T-helper 9 cell (primary cell): ENCODE measurements at places on chromosomes 11 and 22.

DNA sequence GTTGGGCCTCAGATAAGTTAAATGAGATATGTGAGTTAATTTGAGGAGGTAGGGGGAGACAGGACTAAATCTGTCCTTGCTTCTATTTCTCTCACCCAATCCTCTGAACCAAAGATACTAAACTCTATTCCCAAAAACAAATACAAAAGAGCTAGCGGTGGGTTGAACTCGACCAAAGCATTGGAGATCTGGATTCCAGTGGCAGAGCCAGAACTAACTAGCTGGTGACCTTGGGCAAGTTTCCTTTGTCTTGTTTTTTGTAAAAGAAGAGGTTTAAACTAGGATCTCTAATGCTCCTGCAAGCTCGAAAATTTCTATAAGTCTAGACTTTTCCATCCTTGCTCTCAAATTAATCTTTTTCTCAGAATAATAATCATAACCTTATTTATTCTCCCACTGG lies 1.5 kb downstream of the ME3 start:
- DNase-seq: no peak

- DNase-seq: no peak
Observed at GRCh38 chr11:70072461-70072860, 5.7 kb upstream of the ANO1 start.

DNA sequence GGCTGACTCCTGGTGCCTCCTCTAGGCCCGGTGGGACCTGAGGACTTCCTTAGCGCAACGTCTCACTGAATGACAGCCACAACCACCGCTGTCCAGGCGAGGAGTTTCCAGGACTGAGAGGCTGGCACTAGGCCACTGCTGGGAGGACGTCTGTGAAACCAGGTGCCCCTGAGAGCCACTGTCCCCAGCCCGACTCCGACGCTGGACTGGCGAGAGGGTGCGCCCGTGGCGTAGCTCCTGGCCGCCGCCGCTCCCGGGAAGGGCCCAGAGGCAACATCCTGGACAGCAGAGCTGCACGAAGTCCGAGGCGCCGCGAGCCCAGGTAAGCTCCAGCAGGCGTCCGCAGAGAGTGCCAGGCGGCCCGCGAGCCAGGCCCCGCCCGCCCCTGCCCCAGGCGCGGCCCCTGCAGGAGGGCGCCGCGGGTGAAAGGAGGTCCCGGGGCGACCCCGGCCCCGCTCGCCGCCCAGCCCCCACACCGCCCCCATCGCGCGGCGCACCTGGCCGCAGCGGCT lies 525 bp downstream of the DGCR2 start:
- no peak for DNase-seq

DNA sequence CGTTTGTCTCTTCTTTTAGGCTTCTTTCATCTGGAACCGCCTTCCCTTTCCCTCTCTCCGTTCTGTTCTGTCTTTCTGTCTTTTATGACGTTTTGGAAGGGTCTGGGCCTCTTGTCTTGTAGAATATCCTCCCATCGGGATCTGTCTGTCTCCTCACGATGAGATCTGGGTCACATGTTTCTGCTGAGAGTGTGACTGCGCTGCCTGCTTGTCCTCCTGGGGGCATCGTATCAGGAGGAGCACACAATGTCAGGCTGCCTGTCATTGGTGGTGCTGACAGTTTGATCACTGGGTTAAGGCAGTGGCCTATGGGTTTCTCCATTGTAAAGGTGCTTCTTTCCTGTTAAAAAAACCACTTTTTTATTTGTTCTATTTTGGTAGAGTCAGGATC lies 60.4 kb upstream of the PARVG start:
- no peak for DNase-seq

- DNase-seq: no peak
Observed at GRCh38 chr11:115049796-115050195, 371.5 kb downstream of the NXPE2 start.

GRCh38 chr22:44202261-44202789 lies 21.6 kb downstream of the PARVG start:
- DNase-seq: no peak

DNA sequence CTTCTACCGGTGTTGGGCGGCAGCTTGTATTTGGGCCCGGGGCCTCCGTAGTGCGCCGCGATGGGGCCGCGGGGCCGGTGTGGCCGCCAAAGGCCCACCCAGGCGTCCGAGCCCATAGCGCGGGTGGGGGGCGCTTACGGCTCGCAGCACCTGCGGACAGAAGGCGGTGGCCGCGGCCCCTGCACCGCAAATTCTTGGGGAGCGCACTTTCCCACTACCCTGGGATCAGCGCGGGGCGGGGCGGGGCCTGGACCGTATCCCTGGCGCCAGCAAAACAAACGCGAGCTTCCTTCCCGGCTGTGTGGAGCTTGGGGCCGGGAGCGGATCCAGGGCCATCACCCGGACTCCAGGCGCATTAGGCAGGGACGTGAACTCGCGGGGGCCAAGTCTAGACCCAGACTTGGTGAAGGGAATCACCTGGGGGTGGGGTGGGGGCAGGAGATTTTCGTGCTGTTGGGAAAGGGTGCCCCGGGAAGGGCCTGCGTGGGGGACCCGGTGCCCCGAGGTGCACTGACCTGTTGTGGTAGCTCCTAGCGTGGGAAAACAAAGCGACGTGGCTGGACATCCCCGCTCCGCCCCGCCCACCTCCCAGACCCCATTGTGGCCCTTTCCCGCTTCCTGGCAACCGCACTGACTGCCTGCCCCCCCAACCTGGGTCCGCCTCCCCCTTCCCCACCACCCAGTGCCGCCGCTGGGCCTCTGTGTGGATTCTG lies 2.3 kb upstream of the TYMP start:
- DNase-seq: no peak

DNA sequence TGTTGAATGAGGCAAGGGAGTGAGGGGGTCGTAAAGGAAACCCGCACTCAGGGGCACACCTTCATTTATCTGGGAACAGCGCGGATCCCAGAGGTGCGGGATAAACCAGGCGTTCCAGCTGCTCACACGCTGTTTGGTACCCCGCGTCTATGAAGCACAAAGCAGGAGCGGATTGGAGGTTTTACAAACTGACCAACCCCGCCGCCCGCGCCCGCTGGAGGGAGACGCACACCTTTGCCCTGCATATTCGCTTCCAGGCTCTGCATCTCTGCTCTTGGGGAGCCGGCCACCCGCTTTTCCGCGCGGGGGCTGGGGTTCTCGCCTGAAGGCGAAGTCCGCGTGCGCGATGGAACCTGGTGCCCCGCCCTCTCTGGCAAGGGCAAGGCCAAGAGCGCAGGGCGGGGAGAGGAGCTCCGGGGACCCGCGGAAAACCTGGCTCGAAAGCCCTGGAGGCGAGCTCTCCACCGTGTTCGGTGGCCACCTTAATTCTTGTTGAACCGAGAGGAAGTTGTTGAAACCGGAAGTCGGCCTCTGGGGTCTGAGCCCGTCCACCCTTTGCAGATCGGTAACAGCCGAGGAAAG lies 6.8 kb upstream of the ALX4 start:
- no peak for DNase-seq

- no peak for DNase-seq
Observed at GRCh38 chr22:50218996-50219727, 18.4 kb downstream of the SELENOO start.

DNA sequence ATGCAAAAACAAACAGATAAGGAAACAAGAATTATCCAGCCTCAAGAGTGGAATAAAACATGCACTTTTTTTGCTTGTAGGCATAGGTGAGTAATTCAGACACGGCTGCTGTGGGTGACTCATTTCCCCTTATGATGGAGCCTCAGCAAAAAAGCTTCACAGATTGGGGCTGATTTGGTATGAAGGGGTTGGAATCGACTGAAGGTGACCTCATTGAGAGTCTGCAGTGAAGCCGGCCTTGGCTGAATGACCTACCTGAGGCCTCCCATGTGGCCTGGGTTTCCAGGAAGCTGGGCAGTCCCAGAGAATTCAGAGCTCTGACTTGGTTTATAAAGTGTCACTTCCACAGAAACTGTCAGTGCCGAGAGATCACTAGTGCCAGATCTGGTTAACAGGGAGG lies 34.2 kb upstream of the VPREB1 start:
- DNase-seq: no peak

- peak; percentile 46 for DNase-seq
Observed at GRCh38 chr22:38504731-38505540, 1.2 kb downstream of the DDX17 start.

DNA sequence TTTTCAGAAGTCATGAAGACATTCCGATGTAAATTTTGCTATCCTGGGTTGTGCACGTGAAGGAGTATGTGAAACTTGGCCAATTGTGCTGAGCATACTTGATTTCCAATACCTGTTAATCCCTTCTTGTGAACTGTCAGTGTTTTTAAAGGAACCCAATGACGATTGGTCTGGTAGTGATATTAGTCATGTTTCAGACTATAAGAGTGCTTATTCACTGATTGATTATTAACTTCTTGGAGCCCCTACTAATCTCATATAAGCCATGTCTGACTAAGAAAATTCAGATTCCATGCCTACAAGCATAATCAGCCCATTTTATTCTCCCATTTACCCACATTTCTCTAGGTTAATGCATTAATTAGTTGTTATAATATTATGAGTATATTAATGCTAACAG lies 330.8 kb upstream of the MTNR1B start:
- DNase-seq: no peak

GRCh38 chr11:115499241-115499799 lies 4.9 kb downstream of the CADM1 start:
- DNase-seq: no peak

- DNase-seq: no peak
Observed at GRCh38 chr11:77596626-77597025, 6.9 kb downstream of the AQP11 start.

DNA sequence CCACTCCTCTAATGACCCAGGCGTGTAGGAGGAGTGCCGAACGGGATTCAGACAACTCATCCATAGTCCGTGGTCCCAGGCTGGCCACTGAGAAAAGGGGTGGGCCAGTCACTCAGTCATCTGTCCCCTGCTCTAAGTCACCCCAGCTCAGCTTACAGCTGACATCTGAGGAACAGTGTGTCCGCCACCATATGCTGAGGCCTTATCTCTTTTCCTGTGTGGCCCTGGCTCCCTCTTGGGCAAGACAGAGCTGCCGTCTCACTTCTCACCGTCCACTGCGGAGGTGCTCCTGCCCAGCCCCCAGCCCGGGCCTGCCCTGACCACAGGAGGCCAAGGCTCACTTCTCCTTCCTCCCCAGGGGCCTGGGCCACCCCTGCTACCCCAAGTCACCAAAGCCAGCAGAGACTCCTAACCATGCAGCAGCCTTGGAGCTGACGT lies 6.8 kb downstream of the CCDC86 start:
- DNase-seq: no peak

DNA sequence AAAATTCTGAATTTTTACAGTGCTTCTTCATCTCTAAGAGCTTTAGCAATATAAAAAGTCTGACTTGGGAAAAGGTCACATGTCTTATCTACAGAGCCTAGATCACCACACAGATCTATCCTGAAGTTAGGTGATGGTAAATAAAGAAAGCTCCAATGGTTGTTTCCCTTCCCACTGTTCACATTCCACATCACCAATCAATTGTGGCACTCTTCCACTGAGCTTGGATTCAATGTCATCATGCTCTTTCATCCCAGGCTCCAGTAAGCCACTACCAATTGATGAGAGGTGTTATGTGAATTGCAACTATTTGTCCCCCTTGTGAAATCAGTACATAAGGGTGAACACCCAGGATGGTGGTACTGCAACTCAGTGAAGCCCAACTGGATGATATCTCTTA lies 47.8 kb downstream of the ALG9 start:
- DNase-seq: no peak

GRCh38 chr11:79371152-79371551 lies 69.7 kb downstream of the TENM4 start:
- DNase-seq: no peak

DNA sequence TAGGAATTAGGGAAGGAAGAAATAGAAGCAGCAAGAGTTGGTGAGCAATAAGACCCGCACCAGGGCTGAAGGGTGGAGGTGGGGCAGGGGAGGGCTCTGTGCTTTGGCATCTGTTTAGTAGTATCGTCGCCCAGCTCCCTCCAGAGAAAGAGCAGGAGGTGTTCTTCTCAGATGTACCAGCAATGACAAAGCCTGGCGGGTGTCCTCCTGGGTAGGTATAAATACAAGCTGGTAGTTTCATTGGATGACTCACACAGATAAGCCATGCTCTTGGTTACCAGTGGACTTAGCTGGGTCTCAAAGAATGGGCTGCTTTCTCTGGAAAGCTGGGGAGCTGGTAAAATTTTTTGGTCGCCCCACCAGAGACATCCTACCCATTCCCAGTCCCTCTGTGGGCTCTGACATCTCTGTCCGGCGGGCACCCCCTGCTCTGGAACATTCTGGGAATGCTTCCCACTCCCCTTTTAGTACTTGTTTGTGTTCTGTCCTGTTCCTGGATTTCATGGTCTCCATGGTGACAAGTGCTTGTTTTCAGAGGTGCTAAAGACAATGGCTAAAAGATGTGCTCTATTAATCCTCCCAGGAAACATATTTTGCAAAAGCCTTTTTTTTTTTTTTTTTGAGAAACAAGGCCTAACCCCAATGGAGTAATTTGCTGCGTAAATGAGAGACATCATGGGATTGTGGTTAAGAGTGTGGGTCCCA lies 15.4 kb upstream of the TUBA8 start:
- DNase-seq: no peak

DNA sequence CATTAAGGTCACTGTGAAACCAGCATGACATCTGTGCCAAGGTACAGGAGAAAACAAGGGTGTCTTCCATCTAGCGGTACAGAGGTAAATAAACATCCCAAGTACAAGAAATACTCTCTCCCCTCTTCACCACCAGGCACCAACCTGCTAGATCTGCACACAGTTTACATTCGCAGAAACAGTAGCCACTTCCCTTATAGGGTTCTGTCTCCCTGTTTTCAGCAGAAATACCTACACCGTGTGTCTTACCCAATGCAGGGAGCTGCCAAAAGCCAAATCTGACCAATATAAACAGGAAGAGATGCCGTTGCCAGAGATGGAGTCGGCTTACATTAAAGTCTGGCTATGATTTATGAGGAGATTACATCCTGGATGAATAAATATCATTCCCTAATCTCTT lies 1.2 kb downstream of the SCN4B start:
- no peak for DNase-seq

- no peak for DNase-seq
Observed at GRCh38 chr11:61736310-61736709, 16.1 kb upstream of the MYRF start.

DNA sequence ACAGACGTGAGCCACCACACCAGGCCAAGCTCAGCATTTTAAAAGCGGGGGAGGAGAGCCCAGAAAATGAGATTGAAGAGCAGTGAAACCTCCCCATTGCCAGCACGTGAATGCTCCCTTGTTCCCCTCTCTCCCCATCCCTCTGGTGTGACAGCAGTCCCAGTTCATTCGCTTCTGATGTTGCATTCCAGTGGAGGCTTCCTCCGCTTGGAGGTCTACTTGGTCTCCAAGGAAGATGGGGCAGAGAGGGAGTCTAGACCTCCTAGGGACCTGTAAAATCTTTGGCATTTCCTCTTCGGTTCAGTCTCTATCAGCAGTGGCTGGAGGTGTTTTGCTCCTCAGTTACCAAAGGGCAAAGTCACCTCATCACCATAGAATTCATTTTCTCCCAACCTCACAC lies 30.2 kb upstream of the EP300 start:
- DNase-seq: no peak
